ENCODE measurements at places on chromosomes 7 and 10.

DNA sequence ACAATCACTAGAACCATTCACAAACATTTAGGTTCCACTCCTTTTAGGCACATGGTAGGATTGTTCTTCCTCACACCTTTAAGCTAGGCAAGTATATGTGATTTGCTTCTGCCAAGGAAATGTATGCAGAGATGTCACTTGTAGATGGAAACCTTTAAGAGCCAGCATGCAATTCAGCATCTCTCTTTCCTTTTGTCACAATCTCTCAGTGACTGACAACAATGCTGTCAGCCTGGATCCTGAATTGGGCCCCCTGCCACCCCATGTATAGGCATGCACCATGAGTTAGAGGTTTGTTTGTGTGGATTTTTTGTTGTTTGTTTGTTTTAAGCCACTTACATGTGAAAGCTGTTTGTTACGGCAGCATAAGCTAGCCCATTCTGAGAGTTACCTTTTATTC, 169.6 kb upstream of the PDE1C start:
- DNase-seq, result no peak

- DNase-seq, result no peak
Observed at GRCh38 chr10:88062385-88062784, 199.0 kb downstream of the PTEN start.

DNA sequence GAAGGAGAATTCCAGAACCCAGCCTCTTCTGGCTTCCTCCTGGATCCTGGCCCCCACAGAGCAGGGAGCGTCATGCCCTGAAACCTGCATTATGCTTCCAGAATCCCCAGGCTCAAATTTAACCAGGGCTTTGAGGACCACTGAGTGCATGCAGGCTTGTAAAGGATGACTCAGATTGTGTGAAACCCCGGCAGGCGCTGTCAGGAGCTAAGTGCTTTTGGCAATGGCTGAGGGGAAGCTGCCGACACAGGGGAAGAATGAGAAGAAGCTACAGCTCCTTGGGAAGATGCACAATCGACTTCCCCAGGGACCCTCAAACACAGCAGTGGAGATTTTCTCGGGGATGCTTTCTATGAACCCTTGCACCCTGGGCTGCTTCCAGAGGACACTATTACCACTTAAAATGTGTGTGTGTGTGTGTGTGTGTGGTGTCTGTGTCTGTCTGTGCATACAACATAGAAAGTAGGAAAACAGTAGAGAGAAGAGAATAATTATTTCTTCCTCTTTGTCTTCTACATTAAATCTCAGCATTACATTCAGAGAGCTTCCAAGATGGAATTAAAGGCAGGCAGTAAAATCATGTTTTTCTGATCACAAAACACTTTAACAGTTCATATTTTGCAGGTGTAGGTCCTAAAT, 183.5 kb upstream of the INHBA start:
- no peak for DNase-seq

- no peak for DNase-seq
Observed at GRCh38 chr10:29041616-29042015, 247.3 kb upstream of the LYZL1 start.

DNA sequence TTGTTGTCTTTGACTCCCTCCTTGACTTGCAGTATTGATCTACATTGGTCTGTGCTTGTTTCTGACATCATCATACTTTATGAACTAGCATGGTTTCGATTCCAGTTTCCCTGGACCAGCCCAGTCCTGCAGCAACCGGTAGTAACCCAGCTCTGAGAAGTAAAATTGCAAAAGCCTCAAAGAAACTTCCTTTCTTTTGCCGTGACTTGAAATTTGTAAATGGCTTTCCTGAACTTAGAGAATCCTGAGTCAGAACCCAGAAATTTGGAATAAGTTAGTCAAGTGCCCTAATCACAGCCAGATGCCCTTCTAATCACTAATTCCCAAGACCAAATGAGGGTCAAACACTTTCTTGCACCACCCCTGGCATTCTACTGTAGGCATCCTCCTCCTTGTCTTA, 15.0 kb downstream of the TAS2R60 start:
- no peak for DNase-seq

- DNase-seq, result no peak
Observed at GRCh38 chr10:122699796-122700455, at the start of gene C10orf120. TSS of gene C10orf120 (minus strand) at chr10:122699846. CDS start at chr10:122699790, 56 bp downstream.

DNA sequence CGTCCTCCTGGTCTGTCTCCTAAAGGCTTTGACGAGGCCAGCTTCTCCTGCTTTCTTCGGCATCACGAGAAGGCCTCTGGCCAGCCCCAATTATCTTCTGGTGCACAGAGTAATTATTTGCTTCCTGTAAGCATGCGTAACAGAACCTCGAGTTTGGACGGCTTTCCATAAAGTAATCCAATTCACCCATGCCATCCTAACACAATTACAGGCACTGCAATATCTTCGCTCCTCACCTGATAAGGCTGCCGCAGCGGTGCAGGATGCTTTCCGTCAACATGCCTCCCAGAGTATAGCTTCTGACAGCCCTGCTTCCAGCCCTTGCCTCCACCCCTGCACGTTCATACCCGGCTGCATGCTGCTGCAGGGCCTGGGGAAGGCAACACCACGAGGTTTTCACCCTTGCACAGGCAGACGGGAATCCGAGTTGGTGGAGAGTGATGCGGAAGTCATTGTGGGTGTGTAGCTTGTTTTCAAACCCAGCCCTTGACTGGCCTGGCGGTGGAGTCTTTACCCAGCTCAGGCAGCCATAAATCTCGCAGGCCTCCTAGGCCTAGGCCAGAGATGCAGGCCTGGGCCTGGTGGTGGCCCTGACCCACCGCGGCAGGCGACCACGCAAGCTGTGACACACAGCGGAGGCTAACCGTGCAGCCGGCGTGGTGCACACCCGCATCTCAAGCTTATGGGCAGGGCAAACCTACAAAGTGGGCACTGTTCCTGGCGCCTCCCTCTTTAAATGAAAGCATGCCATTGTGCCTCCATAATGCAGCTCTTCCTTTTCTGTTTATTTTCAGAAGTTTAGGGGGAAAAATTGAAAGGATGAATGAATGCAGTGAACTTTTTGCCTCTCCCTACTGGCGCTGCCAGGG, 12.7 kb downstream of the EBF3 start:
- DNase-seq, result no peak

GRCh38 chr10:84329986-84330651, 1.7 kb downstream of the CCSER2 start:
- no peak for DNase-seq

DNA sequence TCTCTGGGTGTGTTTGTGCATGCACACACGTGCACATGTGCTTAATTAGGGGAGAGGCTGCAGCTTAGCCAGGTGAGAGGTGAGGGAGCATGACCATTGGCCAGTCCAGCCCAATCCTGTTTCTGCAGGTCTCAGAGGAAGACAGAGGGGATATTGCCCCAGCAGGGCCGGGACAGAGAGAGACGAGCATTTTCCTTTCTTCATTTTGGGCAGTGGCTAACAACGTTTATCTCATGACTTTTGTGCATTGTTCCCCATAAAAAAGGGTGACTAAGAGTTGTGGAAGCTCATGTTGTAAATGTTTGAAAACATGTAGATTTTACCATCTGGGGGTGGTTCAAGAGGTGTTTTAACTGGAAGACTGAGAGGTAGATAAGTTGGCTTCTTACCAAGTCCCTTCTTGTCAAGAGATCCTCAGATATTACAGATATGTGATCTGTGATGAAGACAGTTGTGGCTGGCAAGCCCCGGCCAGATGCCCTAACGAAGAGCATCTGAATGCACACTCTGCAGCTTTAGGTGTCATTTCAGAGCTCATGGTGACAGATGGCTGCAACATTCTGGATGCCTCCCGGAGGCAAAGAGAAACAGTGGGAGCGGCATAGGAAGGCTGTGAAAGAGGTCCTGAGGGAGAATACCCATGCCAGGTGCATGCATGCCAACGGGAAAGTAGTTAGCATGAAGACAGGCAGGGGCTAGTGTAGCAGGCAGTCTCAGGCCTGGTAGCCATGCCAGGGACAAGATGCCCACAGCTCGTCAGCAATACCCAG, 16.7 kb upstream of the DMBT1 start:
- DNase-seq, result no peak

- DNase-seq, result no peak
Observed at GRCh38 chr7:77553123-77553522, 16.0 kb downstream of the PTPN12 start.

DNA sequence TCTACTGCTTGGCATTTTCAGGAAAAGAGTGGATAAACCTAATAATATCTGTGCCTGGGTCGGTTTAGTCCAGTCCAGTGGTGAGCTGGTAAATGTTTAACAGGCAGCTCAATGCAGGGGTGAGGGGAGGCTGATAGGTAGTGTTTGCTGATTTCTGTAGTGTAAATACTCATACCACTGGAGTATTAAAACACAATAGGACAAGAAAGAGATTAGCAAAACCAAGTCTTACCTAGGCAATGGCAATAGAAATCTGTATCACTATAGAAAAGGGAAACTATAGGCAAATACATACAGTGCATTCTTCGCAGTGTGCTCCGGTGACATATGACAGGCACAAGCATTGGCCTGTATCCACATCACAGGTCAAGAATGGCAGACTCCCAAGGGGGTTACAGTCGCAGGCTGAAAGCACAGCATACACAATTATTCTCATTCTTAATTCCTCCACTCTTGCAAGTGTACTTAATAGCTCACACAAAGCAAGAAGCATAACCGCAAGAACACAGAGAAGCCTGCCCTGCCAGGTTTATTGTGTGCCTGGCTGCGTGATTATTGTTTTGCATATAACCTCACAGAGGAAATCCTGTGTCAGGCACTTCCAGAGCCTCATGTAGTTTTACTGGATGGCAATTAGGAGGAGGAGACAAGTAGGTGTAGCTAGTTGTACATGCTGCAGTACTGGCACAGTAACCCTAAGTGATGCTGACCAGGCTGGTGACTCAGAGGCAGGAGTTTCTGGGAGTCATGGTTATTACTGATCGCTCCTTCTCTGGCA, 35.0 kb downstream of the LAMB4 start:
- DNase-seq, result no peak

DNA sequence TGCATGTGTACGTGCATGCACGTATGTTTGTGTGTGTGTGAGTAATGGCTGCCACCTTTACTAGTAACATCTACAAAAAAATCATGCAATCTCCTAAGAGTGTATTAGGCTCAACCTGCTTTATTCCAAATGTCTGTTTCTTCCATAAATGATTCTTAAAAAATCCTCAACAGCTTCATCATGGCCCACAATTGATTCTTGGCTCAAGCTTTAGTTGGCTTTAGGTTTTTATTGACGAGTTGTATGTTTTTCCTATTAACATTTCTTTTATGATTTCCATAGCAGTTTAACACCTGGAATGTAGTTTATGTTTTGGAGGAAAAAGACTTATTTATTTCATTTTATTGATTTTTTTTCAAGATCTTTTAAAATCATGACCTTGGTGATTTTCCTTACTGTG, 121.9 kb upstream of the RAB18 start:
- DNase-seq, result no peak

- no peak for DNase-seq
Observed at GRCh38 chr10:110260746-110261477, 43.8 kb downstream of the SMNDC1 start.

DNA sequence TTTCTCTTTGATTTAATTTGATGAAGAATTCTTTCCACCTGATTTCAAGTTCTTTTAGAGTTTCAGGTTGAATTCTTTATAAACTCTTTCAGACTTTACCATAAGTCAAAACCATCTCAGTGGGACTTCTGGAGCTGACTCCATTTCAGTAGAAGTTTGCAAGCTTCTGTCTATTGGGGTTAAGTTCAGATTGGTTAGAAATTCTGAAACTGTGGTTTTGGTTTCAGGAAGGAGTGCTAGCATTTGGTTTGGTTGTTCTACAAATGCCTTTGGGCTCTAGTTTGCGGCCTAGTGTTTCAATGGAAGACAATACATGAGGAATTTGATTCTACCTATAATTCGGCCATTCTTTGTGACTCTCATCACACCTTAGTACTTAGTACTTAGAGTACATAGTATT, 176.8 kb upstream of the RHOBTB1 start:
- DNase-seq, result no peak

DNA sequence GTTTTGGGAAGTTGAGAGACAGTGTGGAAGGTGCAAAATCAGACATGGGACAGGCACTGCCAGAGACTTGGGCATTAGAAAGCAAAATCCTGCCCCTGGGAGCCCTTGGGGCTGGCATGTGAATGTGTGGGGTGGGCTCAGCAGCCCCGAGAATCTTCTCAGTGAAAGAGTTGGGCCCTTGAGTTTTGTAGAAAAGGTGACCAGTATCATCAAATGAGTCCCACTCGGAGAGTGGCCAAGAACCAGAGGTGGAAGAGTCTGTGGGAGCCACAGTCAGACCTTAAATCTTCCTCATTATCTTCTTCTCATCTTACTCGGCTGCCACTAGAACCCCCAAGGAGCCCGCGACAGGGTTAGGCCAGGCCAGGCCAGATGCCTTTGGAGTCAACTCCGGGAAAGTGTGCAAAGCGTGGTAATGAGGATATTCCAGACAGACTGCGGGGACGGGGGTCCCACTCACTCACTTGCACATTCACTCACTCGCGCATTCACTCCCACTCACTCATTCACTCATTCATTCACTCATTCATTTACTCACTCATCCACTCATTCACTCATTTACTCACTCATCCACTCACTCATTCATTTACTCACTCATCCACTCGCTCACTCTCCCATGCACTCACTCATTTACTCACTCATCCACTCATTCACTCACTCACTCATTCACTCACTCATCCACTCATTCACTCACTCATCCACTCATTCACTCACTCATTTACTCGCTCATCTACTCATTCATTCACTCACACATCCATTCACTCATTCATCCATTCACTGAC, 74.9 kb downstream of the CARD11 start:
- DNase-seq, result no peak

- DNase-seq, result no peak
Observed at GRCh38 chr10:97459111-97459510, 13.1 kb downstream of the ZDHHC16 start.

- no peak for DNase-seq
Observed at GRCh38 chr10:132551808-132552130, 14.2 kb downstream of the INPP5A start.

DNA sequence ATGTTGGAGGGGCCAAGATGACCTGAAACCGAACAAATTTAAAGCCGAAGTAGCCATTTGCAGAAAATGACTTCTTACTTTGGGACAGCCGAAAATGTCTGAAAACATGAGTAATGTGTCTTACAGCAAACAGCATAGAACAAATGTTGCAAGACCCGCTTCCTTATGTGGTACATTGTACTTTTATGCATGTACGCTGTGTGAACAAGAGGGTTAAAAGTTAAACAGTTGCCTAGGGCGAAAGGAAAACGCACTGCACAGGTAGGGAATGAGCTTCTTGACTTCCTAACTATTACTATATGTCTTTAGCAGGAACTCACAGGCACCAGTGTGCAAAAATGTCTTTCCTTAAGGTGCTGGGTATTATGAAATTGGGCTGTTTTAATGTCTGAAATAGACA, 303.5 kb upstream of the MGMT start:
- no peak for DNase-seq

- DNase-seq, result no peak
Observed at GRCh38 chr10:80539421-80540031, 1.8 kb downstream of the SH2D4B start.

- DNase-seq, result no peak
Observed at GRCh38 chr7:50782375-50783208, at the start of gene GRB10. TSS of gene GRB10 (minus strand) at chr7:50782896. CDS start at chr7:50732322, 50,574 bp downstream.

GRCh38 chr10:24561453-24561852, 162.2 kb downstream of the ARHGAP21 start:
- DNase-seq, result no peak

GRCh38 chr10:79223091-79224048, 123.9 kb upstream of the PPIF start:
- no peak for DNase-seq

GRCh38 chr10:102641402-102641801, 2.9 kb upstream of the TRIM8 start:
- no peak for DNase-seq

- DNase-seq, result no peak
Observed at GRCh38 chr7:4751398-4751947, 23.9 kb upstream of the AP5Z1 start.

- DNase-seq, result no peak
Observed at GRCh38 chr10:49615721-49616120, 1.9 kb downstream of the CHAT start.
